A673 (cell line): ENCODE measurements at places on chromosomes 12 and 14. TPM values are rescaled to one million over a fixed set of nuclear protein-coding genes. Genes with fewer than 3 reads are reported as not detected.

Gene BCL2L2
- total RNA-seq = 22.8 and 25.1 TPM in 2 replicates

Gene LRRK2
- total RNA-seq = 3.1 and 3.4 TPM in 2 replicates

Gene KLRC3
- not detected in 2 replicates for total RNA-seq

Gene DTX1
- 5.5 and 6.1 TPM in 2 replicates for total RNA-seq

Gene YAF2
- total RNA-seq = 28.7 and 32.9 TPM in 2 replicates

Gene BDKRB2
- total RNA-seq = 0.21 and 0.31 TPM in 2 replicates

Gene KRT80
- 0.33 and 1.0 TPM in 2 replicates for total RNA-seq
